IMR-90 (cell line): ENCODE measurements at places on chromosomes 2 and 18. TPM values are rescaled to one million over a fixed set of nuclear protein-coding genes. Genes with fewer than 3 reads are reported as not detected.

KRTCAP3 gene
- polyA plus RNA-seq, result 1.1 and 1.5 TPM in 2 replicates

RAB6C gene
- not detected in 2 replicates for polyA plus RNA-seq

KCNG3 gene
- polyA plus RNA-seq, result not detected in 2 replicates

UGT1A10 gene
- polyA plus RNA-seq, result not detected in 2 replicates

MAP4K4 gene
- 80.8 and 89.4 TPM in 2 replicates for polyA plus RNA-seq

GNAL gene
- 0.11 and 0.15 TPM in 2 replicates for polyA plus RNA-seq

FLACC1 gene
- 0.11 and 0.32 TPM in 2 replicates for polyA plus RNA-seq

ADD2 gene
- not detected in 2 replicates for polyA plus RNA-seq

ATOH8 gene
- 9.0 and 11.2 TPM in 2 replicates for polyA plus RNA-seq

SERPINB11 gene
- 0.12 TPM in 1 of 2 replicates, not detected in the other for polyA plus RNA-seq

BCL2 gene
- polyA plus RNA-seq, result 0.24 and 0.33 TPM in 2 replicates

C2orf42 gene
- polyA plus RNA-seq, result 7.3 and 7.5 TPM in 2 replicates

MEP1B gene
- not detected in 2 replicates for polyA plus RNA-seq

SNORC gene
- 0.67 and 0.79 TPM in 2 replicates for polyA plus RNA-seq

STK39 gene
- 12.8 and 16.4 TPM in 2 replicates for polyA plus RNA-seq

HRH4 gene
- polyA plus RNA-seq, result not detected in 2 replicates

SP5 gene
- polyA plus RNA-seq, result not detected in 2 replicates

ACVR2A gene
- 1.7 and 1.8 TPM in 2 replicates for polyA plus RNA-seq
